Stimulated activated CD4-positive, alpha-beta T cell treated with anti-CD3 and anti-CD28 coated beads, TNF-alpha, amount 100 ng/mL, for 48 hours (primary cell): ENCODE measurements at places on chromosomes 3 and 15.

DNA sequence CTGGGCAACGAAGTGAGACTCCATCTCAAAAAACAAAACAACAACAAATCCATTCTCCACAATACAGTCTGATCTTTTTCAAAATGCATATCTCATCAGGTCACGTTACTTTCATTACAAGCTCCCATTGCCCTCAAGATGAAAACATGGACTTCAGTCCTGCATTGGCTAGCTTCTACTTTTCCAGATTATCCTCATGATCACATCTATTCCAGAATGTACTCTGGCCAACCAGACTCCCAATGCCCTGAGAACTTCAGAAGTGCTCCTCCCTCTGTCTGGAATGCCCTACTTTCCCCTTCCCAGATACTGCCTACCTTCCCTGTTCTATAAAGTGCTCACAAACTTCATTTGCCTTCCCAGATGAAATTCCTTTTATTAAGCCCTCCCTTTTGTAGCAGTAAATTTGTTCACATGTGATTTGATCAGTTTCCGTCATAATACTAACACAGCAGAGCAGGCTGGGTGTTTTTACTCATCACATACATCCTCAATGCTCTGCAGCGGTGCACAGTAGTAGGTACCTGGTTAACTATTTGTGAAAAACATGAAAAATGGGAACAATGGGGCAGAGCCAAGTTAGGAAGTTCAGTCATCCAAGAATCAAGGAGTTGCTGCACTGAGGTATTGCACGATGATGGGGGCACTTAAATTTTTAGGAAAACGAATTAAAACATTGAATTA lies 5.3 kb downstream of the RPL22L1 start:
- no peak for DNase-seq

DNA sequence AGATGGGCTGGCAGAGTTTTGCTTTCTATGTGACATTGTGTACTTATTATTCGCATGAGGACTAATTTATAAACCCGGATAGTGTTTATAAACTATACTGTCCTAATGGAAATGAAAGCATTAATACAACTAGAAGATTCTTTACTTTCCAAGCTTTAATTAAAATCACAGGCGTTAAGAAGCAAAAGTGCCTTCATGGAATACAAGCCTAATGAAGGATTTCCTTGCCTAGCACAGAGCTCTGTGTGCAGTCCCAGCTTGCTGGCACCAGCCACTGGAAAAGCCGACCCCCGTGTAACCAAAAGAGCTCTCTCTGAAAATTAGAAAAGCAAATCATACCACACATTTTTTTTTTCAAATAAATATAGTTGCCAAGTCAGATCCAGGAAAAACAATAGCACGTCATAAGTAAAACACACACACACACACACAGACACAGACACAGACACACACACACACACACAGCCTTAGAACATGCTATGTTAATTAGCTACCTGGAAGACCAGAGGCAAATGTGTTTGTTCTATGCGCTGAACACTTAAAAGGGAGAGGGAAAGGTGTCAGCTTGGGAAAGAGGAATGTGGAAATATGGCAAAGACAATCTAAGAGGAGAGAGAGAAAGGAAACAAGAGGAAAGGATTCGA lies 1084.2 kb downstream of the TUSC7 start:
- DNase-seq: no peak

DNA sequence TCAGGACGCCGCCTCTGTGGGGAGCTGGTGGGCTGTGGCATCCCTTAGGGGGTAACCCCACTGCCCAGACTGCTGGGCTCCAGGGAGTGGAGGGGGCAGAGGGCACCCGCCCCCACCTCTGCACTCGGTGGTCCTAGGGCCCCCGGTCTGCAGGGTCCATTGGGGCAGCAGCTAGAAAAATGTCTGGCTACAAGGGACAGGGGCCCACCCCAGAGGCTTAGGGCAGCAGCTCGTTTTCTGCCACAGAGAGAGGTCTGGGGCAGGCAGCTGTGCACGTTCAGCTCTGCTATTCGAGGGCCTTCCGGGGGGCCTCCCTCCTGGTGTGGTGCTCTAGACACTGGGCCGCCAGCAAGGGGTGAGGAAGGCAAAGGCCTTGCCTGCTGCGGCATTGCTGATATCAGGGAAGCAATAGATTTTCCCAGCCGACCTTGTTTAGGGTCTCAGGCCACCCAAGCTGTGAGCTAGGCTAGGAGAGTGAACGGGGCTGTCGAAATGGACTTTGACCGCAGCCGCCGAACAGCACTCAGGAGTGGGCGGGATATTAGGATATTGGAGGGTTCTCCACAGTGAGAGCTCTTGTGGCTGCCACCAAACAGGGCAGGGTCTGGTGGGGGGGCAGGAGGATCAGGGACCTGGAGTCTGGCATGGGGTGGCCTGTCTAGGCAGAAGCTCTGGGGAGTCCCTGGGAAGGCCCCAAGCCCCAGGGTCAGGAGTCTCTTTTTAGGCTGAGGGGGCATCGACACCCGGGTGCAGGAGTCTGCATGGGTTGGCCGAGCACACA lies 61.4 kb upstream of the KLF13 start:
- no peak for DNase-seq

DNA sequence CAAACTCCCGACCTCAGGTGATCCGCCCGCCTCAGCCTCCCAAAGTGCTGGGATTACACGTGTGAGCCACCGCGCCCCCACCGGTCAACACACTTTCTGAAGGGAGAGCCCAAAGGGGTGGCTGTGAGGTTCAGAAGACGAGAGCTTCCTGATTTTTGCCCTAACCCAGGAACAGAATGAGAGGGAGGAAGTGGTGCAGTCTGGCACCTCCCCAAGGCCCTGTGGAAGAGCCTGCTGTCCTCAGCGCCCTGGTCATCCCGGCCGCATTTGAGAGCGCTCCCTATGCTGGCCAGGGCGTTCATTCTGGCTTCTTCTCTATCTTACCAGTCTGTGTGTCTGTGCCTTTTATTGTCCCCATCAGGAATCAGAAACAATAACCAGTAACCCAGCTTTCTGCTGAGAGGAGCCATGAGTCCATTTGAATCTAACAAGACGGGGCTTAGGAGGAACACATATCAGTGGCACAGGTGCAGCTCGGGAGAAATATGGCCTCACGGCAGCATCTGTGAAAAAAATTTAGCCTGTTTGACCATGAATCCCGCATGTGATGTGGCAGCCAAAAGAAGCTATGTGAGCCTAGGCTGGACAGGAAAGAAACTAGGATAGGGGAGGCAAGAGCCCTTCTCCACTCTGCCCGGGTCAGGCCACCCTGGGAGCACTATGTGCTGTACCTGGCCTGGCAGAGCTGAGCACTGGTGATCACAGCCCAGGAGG lies 12.9 kb downstream of the BDH1 start:
- DNase-seq: no peak

GRCh38 chr15:26378304-26378703 lies 394.6 kb downstream of the GABRB3 start:
- DNase-seq: no peak

- DNase-seq: no peak
Observed at GRCh38 chr3:33664195-33664594, 53.9 kb downstream of the CLASP2 start.

DNA sequence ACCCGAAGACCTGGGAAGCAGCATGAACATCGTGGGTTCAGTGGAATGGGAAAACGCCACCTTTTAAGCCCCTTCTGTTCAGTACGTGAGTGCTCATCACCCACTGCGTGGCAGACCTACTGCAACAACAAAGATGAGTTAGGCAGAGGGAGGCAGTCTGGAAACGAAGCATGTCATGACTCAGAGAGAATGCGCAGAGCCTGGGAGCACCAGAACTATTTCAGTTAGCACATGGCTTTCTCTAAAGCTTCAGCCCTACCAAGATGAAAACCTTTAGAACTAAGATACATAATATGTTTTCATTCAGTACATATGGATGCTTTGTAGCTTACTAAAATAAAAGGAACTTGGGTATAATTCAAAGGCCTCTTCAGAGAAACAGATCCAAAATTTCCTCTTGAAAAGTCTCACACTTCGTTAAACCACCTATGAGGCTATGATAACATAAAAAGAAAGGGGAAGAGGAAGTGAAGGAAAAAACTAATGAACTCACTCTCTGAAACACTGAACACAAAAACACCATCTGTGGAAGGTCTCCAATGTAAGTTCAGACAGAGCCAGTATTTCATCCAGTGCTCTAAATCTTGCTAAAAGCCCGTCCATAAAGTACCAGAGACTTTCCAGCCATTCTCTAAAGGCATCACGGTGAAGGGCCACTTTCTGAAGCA lies 140.1 kb downstream of the OCA2 start:
- no peak for DNase-seq

GRCh38 chr15:30043211-30043655 lies 39.5 kb upstream of the GOLGA8J start:
- no peak for DNase-seq

- DNase-seq: no peak
Observed at GRCh38 chr3:14857506-14857905, 38.7 kb downstream of the FGD5 start.

GRCh38 chr3:45870099-45870498 lies 16.2 kb upstream of the CCR9 start:
- DNase-seq: peak; percentile 12

DNA sequence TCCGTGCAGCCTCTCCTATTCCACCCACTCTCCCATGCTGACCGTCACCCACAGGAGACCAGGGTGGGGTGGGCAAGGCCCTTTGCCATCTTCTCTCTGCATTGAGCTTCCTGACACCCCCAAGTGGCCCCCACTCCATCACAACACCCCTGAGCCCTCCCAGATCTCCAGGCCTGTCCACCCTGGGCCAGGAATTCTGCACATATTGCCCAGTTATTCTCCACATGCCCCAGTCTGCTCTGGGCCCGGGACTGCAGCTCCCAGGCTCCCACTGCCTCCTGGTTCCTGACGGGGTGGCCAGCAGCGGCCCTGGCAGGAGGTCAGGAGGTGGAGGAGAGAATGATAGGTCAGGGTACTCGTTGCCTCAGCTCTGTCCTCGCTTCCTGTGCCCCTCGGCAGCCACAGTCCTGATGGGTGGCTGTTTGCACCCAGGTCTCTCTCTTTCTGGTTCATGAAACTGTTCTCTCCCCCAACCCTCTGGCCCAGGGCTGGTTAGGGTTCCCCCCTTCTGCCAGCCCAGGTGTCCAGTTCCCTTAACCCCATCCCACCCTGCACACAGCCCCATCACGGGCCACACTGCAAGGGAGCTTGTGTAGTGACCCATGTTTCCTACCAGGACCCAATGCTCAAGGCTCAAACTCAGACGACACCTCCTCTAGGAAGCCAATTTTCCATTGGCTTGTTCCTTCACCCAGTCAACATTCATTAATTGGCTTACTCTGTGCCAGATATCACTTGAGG lies 47.3 kb downstream of the IQSEC1 start:
- no peak for DNase-seq

GRCh38 chr3:50336452-50337174 lies 4.0 kb downstream of the RASSF1 start:
- DNase-seq: no peak

DNA sequence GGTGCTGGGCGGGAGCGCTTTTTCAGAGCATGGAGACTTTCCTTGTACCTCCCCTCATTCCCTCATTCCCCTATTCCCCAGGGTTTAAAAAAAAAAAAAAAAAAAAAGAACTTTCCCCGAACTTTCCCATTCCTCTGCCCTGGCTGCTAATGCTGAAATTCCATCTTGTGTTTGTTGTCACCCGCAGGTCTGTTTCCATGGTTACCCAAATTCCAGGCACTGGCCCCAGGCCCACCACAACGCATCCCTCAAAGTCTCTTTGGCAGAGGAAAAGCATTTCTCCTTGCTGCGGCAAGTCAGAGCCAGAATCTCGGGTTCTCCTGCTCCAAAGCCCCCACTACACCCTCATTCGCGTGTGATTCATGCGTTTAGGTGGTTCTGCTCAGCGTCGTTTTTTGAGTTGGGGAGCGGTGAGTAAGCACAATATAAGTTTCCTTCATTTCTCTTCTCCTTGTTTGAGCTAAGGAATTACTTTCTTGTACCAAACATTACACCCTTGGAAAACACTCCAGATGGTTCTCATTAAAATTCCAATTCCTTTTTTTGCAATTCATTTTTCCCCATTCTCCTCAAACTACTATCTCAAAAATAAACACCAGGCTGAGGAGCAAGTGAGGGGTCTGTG lies 21.6 kb downstream of the ANAPC13 start:
- no peak for DNase-seq

GRCh38 chr3:7684182-7684715 lies 817.4 kb upstream of the LMCD1 start:
- no peak for DNase-seq

DNA sequence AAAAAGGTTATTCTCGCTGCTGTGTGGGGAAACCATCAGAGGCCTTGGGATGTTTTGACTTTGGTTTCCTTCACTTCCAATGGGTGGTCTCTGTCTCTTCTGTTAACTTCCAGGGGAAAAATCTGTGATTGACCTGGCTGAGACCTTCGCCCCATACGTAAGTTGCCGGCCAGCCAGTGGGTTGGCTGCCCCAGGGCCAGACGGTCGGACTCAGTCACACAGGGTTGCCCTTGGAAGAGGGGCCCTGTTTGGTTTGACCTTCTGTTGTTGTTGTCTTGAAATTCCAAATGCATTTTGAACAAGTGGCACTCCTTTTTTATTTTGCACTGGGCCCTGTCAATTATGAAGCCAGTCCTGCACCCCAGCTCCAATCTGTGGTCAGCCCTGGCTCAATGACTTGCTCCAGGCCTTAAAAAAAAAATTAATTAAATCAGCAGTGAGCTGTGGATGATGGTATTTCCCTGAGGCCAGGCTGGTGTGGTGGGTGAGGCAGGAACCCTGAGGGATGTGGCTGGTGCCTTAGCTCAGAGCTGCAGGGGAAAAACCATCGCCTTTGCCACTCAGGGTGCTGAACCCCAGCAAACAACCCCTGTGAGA lies 4.5 kb downstream of the FAM107A start:
- no peak for DNase-seq

GRCh38 chr3:25916321-25916720 lies 126.4 kb downstream of the OXSM start:
- no peak for DNase-seq

GRCh38 chr3:134231131-134231530 lies 19.5 kb downstream of the RYK start:
- no peak for DNase-seq

GRCh38 chr3:146359841-146360240 lies 108.9 kb upstream of the PLSCR4 start:
- no peak for DNase-seq

DNA sequence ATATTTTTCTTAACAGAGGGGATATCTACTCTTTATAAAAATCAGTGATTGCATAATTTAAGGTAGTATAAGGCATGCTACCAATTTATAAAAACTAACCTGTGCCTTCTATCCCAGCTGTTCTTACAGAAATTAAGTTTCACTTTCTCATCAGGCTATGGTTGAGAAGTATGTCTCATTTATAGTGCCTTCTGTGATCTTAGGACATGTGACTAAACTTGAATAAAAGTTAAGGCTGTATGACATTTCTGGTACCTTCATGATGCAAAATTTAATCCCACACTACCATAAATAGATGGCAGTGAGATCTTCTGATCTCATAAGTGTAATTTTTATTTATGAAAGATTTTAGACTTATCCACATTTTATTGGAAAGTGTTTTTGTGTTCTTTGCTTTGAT lies 12.6 kb downstream of the TIPARP start:
- no peak for DNase-seq
